ENCODE measurements at places on chromosomes 3 and 15.
A peak's percentile ranks its signal among the peaks of the same experiment; 100 is the strongest.

DNA sequence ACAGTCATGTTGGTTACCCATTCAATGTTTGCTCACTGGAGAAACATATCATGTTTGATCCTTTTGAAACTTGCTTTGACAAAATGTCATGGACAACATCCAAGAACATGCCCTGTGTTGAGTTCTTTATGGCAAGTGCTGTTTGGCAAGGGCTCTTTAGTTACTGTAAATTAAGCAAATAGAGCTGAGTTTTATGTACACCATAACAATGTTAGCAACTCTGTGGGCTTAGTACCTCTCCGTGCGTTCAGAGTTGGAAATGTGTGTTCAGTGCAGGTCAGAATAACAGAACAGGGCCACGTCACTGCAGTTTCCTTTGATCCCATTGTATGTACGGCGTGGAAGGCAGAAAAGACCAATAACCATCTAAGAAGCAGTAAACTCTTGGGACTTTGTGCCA, 132.5 kb downstream of the MYRIP start:
- DNase-seq = no peak

- no peak for DNase-seq
Measured at GRCh38 chr3:151293127-151293526, 14.8 kb upstream of the P2RY14 start.

- no peak for DNase-seq
Measured at GRCh38 chr15:74845581-74845980, 2.6 kb upstream of the ULK3 start.

DNA sequence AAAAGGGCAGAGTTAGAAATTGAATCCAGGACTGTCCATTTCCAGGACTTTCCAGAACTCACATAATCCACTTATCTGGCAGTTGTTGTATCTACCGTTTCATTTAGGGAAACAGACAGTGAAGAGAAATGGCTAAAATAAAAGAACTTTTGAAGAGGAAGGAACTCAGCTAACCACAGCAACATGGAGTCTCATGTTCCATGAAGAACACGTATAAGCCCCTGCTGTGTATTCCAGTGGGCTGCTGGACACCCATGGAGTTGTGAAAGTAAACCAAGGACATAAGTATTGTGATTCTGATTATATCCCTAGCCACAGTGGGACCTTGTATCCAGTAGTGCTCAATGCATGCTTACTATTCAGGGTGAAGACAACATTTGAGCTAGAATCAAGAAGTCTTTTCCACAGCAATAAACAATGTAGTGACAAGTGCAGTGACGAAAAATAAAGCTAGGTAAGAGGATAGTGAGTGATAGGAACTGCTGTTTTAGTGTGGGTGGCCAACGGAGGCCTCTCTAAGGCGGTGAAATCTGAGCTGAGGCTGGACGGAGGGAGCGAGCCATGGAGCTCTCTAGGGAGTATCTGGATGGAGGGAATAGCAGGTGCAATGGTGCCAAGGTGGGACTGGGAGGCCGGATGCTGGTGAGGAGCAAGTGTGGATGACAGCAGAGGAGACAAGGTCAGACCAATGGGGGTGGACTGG, 26.8 kb upstream of the TRH start:
- DNase-seq = no peak

DNA sequence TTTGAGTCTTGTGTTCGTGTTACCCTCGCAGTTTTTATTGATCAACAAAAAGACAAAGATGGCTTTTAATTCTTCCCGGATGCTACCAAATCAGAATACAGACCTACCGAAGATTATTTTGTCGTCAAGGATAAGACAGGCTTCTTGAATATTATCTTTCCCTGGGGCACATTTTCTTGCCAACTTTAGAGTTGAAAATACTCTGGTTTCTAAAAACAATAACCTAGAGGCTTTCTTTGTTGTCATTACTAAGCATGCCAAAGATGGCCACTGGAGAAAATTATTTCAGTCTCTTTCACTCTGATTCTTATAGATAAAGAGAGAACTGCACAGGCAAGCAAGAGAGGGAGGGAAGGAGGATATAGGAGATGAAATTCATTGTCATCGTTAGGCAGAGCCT, 33.9 kb downstream of the OXNAD1 start:
- DNase-seq = no peak

DNA sequence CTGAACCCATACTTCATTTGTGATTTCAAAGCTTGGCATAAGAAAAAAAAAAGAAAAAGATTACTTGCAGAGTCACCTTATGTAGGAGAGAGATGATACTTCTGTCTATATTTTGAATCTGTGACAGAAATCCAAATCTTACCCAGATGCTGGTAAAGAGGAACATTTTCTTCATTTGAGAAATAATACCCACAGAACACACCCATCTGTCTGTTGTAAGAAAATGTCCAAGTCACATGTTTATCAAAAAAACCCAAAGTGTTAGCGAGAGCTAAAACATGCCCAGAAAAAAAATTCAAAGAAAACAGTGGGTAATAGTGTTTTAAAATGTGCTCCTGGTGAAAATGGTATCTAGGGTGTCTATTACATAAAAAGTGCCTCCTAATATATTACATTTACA, 18.0 kb upstream of the RAP2B start:
- DNase-seq = no peak

- DNase-seq = peak; percentile 82
Measured at GRCh38 chr3:159763011-159763601, 225.5 kb upstream of the IL12A start.

DNA sequence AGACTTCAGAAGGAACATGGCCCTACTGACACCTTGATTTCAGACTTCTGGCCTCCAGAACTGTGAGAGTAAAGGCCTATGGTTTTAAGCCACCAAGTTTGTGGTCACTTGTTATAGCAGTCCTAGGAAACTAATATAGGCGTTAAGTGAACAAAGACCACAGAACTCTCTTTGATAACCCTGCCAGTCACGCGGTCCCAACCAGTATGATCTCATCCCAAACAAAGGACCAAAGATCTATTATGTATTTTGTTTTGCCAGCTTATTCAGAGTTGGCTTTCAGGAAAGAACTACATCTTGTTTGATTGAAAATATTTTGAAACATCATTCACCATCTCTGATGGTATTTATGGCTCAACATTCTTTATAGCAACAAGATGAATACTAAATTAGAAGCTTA, 294.4 kb upstream of the SLCO3A1 start:
- no peak for DNase-seq

- no peak for DNase-seq
Measured at GRCh38 chr15:73474785-73475184, 31.8 kb downstream of the REC114 start.

GRCh38 chr15:51450001-51450400, 108.5 kb downstream of the GLDN start:
- DNase-seq = no peak

GRCh38 chr15:91032919-91033803, 10.8 kb upstream of the VPS33B start:
- DNase-seq = peak; percentile 82

- DNase-seq = no peak
Measured at GRCh38 chr3:195028877-195029606, 241.9 kb downstream of the XXYLT1 start.

GRCh38 chr3:56813653-56813960, 11.9 kb upstream of the ARHGEF3 start:
- DNase-seq = no peak

DNA sequence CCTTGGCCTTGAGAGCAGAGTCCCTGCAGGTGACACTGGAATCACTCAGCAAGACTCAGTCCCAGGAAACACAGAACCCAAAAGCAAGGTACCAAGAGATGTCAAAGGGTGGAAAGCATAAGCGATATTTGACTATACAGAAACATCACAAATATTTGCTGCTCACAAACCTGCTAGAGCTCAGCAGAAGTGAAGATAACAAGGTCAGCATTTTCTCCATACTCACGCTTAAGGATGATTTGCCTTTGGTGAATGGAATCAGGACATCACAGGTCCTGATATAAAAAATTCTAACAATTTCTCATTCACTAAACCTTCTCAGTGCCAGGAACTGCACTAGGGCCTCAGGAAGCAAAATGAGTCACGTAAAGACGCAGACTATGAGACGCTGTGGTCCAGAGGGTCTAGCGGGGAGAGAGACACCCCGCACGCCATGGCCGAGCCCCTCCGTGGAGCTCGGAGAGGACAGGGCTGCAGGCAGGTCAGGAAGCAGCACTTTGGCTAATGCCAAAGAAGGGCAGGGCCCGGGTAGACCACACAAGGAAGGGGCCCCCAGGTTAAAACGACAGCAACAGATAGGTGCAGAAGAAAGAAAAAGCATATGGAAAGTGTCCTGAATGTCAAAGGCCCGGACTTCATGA, 10.7 kb downstream of the PCSK6 start:
- DNase-seq = no peak

DNA sequence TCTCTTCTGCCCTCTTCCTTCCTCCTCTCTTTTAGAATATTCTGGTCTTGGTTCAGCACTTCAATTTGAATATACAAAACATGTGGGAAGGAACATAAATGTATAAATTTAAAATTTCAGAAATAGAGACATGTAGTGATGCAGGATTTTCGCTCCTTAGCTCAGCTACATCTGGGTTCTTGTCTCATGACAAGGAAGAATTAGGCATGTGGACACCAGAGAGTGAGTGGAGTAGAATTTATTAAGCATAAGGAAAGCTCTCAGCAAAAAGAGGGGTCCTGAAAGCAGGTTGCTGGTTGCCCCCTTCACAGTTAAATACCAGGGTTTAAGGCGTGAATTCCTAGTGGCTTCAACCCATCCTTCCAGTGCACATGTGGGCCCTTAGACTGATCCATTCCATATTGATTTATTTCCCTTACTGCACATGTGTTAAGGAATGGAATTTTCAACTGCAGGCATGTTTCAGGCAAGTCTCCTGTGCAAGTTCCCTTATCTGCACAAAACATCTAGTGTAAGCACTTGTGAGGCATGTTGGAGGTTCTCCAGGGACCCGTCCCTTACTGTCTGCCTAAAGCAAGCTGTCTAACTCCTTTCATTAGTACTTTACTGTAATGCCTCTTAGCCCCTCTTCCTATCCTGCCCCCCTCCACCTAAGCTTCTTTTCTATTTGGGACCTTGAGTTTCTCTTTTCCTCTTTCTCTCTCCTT, 133.2 kb upstream of the STRIT1 start:
- DNase-seq = no peak

DNA sequence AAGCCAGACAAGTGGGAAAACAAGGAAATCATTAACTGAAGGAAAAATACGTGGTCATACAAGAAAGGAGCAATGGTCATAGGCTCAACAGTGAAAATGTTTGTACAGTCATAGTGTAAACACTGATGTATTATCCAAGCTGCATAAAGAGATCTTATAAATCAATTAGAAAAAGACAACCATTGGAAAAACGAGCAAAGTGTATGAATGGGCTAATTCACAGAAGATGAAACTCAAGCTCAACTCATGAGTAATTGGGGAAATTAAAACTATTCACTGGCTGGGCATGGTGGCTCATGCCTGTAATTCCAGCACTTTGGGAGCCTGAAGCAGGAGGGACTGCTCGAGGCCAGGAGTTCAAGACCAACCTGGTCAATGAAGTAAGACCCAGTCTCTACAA, 6.4 kb upstream of the IGF2BP2 start:
- no peak for DNase-seq

GRCh38 chr3:177463863-177464262, 266.6 kb upstream of the TBL1XR1 start:
- no peak for DNase-seq

DNA sequence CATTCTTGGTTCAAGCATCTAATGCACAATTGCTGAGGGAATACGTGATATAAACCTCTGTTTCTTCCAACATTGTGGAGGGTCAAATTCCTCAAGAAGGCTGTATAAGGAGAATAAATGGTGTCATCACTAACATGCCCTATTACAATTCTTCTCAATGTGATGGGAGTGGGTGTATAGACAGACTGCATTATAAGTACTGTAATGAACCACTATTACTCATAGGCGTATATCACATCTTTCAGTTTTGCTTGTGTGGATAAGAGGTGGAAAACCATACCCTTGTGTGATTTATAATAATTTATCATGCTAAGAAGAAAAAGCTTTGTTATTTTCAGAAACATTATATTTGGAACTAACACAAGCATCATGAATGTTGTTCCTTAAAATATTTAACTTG, 35.3 kb upstream of the BBX start:
- no peak for DNase-seq

DNA sequence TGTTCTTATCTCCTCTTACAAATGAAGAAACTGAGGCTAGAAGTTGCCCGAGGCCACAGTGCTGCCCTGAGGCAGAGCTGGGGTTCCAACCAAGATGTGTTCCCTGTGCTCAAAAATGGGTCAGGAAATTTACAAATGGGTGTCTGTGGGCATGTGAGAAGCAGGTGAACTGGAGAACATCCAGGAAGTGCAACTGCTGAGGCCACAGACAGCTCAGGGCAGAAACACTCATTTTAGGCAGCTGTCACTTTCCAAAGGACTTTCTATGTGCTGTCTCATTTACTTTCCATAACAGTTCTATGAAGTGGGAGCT, 47.2 kb upstream of the ATP2B2 start:
- no peak for DNase-seq

DNA sequence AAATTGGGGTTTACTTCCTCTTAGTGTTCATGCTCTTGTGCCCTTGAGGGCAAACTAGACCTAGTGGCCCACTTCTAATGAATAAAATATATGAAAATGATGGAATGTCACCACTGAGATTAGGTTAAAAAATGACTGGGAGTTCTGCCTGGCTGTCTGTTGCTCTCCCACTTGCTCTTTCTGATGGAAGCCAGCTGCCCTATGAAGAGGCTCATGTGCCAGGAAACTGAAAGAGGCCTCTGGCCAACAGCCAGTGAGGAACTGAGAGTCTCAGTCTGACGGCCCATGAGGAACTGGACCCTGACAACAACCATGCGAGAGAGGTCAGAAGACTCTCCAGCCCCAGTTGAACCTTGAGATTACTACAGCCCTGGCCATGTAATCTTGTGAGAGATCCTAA, 107.1 kb upstream of the FHIT start:
- no peak for DNase-seq

DNA sequence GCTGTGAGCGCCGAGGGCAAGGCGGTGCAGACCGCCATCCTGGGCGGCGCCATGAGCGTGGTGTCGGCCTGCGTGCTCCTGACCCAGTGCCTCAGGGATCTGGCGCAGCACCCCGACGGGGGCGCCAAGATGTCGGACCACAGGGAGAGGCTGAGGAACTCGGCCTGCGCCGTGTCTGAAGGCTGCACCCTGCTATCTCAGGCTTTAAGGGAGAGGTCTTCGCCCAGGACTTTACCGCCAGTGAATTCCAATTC, 2.3 kb downstream of the TLNRD1 start:
- DNase-seq = no peak

DNA sequence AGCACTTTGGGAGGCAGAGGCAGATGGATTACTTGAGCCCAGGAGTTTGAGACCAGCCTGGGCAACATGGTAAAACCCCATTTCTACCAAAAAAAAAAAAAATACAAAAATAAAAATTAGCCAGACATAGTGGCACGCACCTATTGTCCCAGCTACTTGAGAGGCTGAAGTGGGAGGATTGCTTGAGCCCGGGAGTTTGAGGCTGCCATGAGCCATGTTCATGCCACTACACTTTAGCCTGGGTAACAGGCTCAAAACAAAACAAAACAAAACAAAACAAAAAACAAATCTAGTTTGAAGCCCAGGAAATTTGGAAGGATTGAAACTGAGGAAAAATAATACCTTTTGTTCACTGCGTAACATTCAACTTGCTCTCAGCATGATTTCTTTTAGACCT, 16.6 kb downstream of the TMOD3 start:
- no peak for DNase-seq

GRCh38 chr15:82540055-82540983, at the start of gene RPS17:
Gene RPS17 (minus strand): TSS chr15:82540457. CDS start chr15:82540428, 29 bp downstream.
- peak; percentile 97 for DNase-seq

- DNase-seq = no peak
Measured at GRCh38 chr3:33372218-33373081, 67.8 kb downstream of the UBP1 start.

- no peak for DNase-seq
Measured at GRCh38 chr15:64544450-64544849, 84.1 kb downstream of the ZNF609 start.

GRCh38 chr3:73529308-73530021, 95.3 kb downstream of the PDZRN3 start:
- no peak for DNase-seq
